ENCODE measurements at places on chromosomes 16 and 17. TPM values are rescaled to one million over a fixed set of nuclear protein-coding genes. Genes with fewer than 3 reads are reported as not detected.

Gene PRSS53
- 0.81 TPM for total RNA-seq

Gene ETV4
- 1.8 TPM for total RNA-seq

Gene SLC52A1
- under 0.01 TPM for total RNA-seq

Gene PCTP
- total RNA-seq = 29.0 TPM

Gene ZNF205
- 15.6 TPM for total RNA-seq

Gene MFSD6L
- total RNA-seq = 0.13 TPM

Gene SLC5A10
- total RNA-seq = under 0.01 TPM

Gene CCL4
- total RNA-seq = not detected

Gene GTF3C1
- 117 TPM for total RNA-seq

Gene SOCS7
- 3.2 TPM for total RNA-seq

Gene WWOX
- total RNA-seq = 15.1 TPM

Gene MYADML2
- not detected for total RNA-seq

Gene ARL17B
- total RNA-seq = 1.1 TPM

Gene INPP5K
- total RNA-seq = 45.9 TPM

Gene KRTAP9-7
- total RNA-seq = not detected

Gene CDRT15
- total RNA-seq = not detected

Gene HCRT
- total RNA-seq = not detected

Gene MYO15A
- total RNA-seq = 0.44 TPM

Gene KRT33A
- not detected for total RNA-seq

Gene MYOCD
- total RNA-seq = 2.2 TPM

Gene MPHOSPH6
- 19.9 TPM for total RNA-seq

Gene HSPB9
- total RNA-seq = not detected

Gene KIF18B
- total RNA-seq = 2.8 TPM

Gene VASN
- 0.65 TPM for total RNA-seq

Gene CES3
- not detected for total RNA-seq

Gene KRT15
- total RNA-seq = 0.16 TPM

Gene NTN1
- total RNA-seq = under 0.01 TPM

Gene CRK
- 128 TPM for total RNA-seq

Gene PIRT
- not detected for total RNA-seq

Gene NLRC5
- total RNA-seq = 20.1 TPM

Gene PRSS33
- total RNA-seq = not detected

Gene TERB1
- total RNA-seq = 0.06 TPM

Gene P2RX5
- 0.19 TPM for total RNA-seq

Gene SYT17
- 1.5 TPM for total RNA-seq

Gene CORO1A
- 3.1 TPM for total RNA-seq

Gene SENP3
- total RNA-seq = 62.7 TPM

Gene ANTKMT
- total RNA-seq = 21.4 TPM

Gene ATP6V0D1
- total RNA-seq = 134 TPM

Gene IL17C
- not detected for total RNA-seq

Gene DYNLRB2
- not detected for total RNA-seq

Gene GRB7
- 0.16 TPM for total RNA-seq

Gene ERBB2
- 8.1 TPM for total RNA-seq

Gene TLCD3B
- 0.16 TPM for total RNA-seq

Gene ADORA2B
- total RNA-seq = 5.6 TPM

Gene PAFAH1B1
- total RNA-seq = 151 TPM

Gene ADGRG3
- total RNA-seq = 1.8 TPM

Gene HSF4
- 4.0 TPM for total RNA-seq

Gene HOXB9
- total RNA-seq = 0.49 TPM

Gene CACNG5
- total RNA-seq = not detected

Gene HAPSTR1
- total RNA-seq = 39.3 TPM

Gene MXRA7
- total RNA-seq = 156 TPM

Gene CYB561
- total RNA-seq = 36.4 TPM

Gene TCAP
- 0.49 TPM for total RNA-seq

Gene WIPF2
- 5.0 TPM for total RNA-seq

Measured in bladder microvascular endothelial cell (primary cell).